ENCODE measurements at places on chromosomes 13 and 19.

DNA sequence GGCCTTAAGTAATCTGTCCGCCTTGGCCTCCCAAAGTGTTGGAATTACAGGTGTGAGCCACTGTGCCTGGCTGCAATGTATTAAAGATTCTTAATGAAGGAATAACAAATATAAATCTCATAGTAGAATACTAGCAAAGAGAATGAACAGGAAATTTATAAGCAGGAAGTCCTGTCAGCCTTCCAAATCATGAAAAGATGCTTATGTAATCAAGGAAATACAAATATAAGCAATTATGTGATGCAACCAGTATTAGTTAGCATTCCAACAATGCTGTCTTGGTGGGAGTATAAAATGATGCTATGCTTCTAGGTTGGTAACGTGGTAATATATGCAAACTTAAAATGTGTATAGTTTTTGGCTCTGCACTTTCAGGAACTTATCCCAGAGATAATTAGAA, 133.8 kb downstream of the PDS5B start:
- no peak for DNase-seq

DNA sequence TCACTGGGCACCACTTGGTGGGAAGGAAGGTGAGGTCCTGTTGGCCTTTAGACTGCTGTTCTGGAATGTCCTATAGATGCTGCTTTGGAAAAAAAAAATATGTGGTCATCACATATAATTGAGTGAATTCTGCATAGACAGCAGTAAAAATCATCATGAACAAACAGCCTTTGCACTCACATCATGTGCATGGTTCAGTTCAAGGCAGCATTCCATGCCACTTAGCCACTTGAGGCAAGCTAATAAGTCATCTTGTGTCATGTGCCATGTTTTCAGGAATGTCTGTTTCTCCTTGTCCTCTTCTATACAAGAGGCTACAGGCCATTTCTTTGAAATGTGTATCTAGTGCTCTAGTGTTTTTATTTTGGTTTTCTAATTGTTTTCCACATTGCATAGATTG, 43.9 kb upstream of the TSC22D1 start:
- no peak for DNase-seq

DNA sequence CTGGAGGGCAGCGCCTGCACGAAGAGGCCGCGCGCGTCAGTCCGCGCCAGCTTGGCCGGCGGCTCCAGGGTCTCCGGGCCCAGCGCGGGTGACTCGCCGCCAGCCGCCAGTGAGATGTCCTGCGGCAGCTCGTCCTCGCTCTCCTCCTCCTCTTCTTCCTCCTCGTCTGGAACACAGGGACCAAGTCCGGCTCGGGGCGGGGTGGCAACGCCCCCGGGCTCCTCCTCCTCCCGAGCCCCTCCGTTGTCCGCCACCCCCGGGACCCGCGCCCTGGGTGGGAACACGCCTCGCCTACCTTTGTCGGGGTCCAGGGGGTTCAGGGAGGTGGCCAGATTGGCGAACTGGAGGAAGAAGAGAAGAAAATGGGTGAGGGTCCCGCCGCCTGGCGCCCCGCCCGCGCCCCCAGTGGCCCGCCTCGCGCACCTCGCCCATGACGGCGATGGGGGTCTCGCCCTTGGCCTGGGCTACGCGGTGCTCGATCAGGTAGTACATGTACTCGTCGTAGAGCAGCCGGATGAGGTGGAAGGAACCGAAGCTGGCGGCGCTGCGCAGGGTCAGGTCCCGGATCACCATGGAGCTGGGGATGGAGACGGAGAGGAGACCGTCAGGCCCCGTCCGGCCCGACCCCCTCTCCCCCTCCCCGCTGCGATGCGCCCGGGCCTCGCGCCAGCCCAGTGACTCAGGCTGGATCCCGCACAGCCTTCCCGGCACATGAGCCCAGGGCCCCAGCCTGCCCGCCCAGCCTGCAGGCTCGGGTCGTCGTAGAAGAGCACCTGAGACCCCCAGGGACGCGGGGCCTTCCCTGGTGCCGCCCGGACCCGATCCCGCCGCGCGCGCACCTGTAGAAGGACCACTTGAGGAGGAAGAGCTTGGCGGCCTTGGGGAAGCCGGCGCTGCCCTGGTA, 10.6 kb downstream of the DCAF15 start:
- no peak for DNase-seq

DNA sequence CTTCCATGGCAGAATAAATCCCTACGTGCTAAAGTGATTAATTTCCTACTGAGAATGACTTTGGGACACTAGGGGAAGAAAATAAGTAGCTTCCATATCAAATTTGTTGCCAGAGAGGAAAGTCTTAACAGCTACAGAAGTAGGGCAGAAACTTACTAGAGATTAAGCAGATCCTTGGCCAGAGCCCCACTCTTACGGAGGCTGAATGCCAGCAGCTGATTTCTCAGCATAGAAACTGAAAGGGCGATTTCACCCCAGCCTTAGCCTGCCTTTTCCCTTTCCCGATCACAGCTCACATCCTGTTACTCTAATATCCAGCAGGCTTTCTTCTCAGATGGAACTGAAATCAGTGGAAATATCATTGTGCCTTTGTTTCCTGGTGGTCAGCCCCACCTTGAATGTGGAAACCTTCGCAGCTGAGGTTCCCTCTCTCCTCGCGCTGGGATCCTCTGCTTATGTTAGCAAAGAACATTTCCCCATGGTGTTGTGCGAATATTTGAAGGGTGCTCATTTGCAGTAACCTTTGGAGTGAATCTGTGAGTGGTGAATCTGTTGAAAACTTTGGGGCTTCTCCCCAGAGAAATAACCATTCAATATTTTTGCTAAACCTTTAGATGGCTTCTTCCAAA, 8.4 kb downstream of the FAM124A start:
- DNase-seq = no peak

DNA sequence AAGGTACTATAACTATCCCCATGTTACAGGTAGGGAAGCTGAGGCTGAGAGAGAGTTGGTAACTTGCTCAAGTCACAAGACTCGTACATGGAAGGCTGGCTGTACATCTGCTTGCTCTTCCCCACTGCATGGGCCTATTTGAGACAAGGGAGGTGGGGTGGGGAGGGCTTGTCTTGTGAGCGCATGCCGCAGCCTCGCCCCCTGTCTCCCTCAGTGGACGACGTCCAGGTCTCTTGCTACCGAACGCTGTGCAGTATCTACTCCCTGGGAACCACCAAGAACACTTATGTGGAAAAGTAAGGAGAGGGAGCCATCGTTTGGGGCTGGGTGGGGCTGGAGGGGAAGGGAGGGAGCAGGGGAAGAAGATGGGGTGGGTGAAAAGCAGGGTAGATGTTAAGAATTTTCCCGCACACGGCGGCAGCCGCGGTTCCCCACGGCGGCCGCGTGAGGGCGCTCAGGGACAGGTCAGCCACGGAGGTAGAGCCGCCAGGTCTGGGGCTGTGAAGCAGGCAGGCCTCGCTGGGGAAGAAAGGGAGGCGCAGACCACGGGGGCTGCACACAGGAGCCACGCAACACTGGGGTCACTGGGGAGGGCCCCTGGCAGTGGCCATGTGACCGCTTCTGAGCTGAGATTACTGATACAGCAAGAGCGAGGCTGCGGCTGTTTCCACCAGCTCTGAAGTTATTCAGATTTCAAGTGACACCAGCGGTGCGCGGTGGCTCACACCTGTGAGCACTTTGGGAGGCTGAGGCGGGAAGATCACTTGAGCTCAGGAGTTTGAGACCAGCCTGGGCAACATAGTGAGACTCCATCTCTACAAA, 81.5 kb downstream of the RYR1 start:
- DNase-seq = peak; percentile 97

GRCh38 chr19:5058521-5059212, 89.8 kb downstream of the KDM4B start:
- no peak for DNase-seq

DNA sequence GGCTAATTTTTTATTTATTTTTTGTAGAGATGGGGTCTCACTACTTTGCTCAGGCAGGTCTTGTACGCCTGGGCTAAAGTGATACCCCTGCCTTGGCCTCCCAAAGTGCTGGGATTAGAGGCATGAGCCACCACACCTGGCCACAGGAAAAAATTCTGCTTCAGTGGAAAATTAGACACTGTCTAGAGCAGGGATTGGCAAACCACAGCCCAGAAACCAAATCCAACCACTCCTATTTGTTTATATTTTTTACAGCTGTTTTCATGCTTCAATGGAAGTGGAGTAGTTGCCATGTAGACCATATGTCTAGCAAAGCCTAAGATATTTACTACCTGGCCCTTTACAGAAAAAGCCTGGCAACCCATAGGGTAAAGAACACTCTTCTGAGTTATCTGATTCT, 123.7 kb upstream of the MRI1 start:
- no peak for DNase-seq

DNA sequence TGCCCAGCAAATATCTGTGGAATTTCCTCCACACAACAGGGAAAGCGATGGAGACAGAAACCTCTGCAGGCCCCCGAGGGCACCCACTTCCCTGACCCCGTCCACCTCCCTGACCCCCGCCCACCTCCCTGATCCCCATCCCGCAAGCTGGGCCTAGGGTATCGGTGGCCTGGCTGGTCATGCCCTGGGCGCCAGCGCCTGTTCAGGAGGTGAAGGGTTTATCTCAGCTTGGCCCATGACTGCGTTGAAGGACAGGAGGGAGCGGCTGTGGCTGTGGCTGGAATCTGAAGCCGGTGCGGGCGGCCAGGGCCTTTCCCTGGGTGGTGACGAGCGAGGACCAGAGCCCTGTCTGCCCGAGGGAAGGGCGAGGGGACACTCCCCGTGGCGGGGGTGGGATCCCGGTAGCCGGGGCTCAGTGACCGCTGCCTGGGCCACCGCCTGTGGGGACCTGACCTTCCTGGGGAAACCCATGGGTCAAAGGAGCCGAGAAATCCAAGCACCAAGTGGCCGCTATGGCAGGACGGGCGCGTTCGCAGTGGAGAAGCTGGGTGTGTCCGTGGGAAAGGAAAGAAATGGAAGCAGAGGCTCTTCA, 20.7 kb downstream of the GAS6 start:
- DNase-seq = no peak

DNA sequence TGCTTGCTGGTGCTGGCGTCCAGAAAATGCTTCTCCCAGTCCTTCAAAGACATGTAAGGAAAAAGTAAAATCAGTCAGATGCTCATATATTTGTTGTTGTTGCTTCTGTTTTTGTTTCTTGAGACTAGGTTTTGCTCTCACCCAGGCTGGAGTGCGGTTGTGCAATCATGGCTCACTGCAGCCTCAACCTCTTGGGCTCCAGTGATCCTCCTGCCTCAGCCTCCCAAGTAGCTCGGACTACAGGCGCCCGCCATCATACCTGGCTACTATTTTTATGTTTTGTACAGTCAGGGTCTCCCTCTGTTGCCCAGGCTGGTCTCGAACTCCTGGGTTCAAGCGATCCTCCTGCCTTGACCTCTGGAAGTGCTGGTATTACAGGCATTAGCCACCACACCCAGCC, 11.0 kb upstream of the EPS15L1 start:
- no peak for DNase-seq

- no peak for DNase-seq
Observed at GRCh38 chr13:66314911-66315310, 915.2 kb downstream of the PCDH9 start.

DNA sequence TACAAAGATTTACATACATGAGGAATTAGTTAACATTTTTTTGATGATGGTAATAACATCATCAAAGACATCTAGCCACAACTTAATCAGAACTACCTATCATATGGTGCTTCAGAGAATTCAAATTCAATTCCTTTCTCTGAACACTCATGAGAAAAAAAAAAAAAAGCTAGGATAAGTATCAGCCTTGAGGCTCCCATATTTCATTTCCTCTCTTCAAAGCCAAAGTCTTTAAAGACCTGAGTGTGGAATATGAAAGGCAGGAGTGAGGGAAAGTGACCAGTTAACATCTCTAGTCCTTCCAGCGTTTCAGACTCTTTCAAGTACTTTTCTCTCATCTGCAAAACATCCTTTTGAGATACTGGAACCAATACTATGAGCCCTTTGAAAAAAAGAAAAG, 137.5 kb downstream of the DCLK1 start:
- no peak for DNase-seq

- no peak for DNase-seq
Observed at GRCh38 chr13:94329277-94329676, 150.2 kb downstream of the DCT start.

- DNase-seq = no peak
Observed at GRCh38 chr19:45322311-45322710, 364 bp downstream of the CKM start.

DNA sequence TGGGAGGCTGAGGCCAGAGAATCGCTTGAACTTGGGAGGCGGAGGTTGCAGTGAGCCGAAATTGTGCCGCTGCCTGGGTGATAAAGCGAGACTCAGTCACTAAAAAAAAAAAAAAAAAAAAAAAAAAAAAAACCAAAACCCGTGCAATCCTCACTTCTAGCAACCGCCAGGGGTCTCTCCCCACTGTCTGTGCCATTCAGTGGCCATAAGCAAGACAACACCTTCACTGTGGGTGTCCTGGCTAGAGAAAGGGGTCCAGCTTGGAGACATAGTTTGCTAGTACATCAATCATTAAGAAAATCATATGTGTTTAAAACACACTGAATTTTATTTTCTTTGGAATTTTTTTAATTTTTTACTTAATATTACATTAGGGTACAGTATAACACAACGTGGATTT, 68.2 kb downstream of the RASL11A start:
- no peak for DNase-seq

DNA sequence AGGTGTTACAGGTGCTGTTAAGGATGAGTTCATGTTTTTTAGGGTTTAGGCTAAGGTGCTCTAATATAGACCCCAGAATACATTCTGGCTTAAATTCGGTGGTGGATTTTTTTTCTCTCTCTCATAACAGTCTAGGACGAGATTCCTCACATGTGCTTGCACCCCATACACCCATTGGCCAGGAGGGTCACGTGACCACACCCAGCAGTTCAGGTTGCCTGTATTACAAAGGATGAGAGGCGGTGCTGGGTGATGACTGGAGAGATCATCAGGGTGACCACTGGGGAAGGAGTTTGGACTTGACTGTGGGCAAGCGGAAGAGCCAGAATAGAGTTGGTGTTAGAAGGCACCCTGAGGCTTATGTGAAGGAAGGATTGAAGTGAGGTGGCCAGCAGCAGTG, 27.7 kb downstream of the PPP2R1A start:
- no peak for DNase-seq

GRCh38 chr13:72384879-72385278, 342.6 kb downstream of the MZT1 start:
- no peak for DNase-seq

DNA sequence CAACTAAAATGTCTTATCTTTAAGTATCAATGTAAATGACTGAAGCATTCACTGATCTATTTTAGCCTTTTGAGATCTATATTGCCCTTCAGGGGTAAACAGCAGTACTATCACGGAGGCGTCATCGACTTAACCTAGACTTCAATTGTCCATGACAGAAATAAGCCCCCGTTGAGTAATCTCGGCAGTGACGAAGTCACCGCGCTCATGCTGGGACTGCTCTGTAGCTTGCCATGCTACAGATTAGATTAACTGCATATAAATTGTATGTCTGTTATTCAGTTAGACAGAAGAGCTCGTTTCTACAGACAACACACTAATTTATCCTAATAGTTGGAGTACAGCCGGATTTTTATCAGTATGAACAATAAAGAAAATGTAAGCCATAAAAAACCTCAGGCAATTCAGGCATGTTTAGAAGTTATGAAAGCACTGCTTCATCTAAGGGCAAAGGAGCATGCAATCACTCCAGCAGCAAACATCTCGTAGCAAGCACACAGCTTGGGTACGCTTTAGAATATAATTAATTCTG, 56.6 kb downstream of the TUBGCP3 start:
- no peak for DNase-seq

All from GM19239 (cell line).